ENCODE measurements at places on chromosomes 11 and 22.

GRCh38 chr11:10379022-10379421, 74.1 kb downstream of the ADM start:
- DNase-seq, result no peak

GRCh38 chr11:78419327-78419726, 1.7 kb upstream of the GAB2 start:
- DNase-seq, result peak; percentile 64

GRCh38 chr11:8832571-8833260, 78.3 kb upstream of the AKIP1 start:
- DNase-seq, result peak; percentile 49

DNA sequence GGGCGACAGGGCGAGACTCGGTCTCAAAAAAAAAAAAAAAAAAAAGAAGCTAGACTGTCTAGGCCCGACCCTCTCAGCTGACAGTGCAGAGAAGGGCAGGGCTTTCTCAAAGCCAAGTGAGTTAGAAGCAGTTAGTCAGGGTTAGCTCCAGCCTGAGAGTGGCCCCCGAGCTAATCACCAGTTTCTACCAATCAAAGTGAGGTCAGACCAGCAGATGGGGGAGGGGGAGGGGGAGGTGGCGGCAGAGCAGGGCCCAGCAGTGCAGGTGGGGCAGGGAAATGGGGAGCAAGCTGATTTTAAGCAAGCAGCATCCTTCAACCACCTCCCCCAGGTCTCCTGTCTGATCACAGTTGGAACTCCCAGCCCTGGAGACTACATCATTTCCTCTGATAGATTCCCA, 55.3 kb upstream of the PRR5 start:
- DNase-seq, result no peak

GRCh38 chr11:33779849-33780528, 5.7 kb upstream of the FBXO3 start:
- no peak for DNase-seq

GRCh38 chr11:58285483-58286040, 17.5 kb upstream of the OR10W1 start:
- no peak for DNase-seq

- no peak for DNase-seq
Measured at GRCh38 chr11:116946414-116946813, 109.0 kb upstream of the APOA1 start.

DNA sequence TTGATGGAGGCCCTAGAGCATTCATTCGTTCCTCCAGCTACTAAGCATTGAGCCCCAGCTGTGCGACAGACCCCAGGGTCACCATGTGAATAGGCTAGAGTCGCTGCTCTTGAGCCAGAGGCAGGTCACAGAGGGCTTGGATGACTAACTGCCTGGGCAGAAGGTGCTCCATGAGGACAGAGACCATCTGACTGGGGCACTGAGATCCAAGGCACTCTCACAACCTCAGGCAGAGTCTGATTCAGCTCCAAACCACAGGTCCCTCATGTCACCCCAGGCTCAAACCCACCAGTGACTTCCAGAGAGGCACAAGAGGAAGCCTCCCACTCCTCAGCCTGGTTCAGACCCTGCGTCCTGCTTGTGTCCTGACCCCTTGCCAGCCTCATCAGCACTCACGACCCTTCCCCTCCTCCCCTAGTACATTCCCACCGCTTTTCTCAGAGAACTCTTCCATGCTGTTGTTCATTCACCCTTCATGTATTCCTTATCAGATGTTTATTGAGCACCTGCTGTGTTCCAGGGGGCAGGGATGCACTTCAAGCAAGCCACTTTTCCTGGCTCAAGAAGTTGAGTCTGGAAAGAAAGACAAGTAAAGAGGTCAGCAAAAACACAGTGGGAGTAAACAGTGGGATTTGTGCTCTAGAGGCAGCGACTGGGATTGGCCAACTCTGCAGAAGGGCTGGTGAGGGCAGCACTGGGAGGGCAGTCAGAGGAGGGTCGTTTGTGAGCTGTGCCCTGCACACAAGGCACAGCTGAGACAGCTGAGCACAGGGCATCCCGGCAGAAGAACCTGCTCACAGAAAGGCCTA, 9.3 kb downstream of the OAF start:
- no peak for DNase-seq

GRCh38 chr22:38782402-38783094, 11.4 kb downstream of the DNAL4 start:
- no peak for DNase-seq

DNA sequence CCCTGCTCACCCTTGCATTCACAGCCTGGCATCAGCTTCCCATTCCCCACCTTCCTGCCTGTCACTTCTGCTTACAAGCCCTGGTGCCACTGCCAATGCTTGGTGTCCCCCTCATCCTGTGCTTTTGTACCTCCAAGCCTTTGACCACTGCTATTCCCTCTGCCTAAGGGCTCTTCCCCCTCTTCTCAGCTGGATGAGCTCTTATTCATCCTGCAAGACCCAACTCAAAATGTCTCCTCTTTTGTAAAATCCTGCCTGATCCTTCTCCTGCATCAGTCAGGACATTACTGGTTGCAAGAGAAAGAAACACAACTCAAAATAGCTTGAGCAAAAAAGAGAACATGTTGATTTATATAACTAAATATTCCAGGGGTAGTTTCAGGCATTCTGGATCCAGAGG, 66.9 kb upstream of the TCF20 start:
- no peak for DNase-seq

- no peak for DNase-seq
Measured at GRCh38 chr11:26823963-26824362, 102.1 kb upstream of the SLC5A12 start.

GRCh38 chr11:43693731-43694130, 13.2 kb downstream of the HSD17B12 start:
- no peak for DNase-seq

- DNase-seq, result no peak
Measured at GRCh38 chr22:31586137-31586920, 75.7 kb downstream of the PISD start.

- no peak for DNase-seq
Measured at GRCh38 chr11:36013950-36014897, 70.4 kb downstream of the LDLRAD3 start.

DNA sequence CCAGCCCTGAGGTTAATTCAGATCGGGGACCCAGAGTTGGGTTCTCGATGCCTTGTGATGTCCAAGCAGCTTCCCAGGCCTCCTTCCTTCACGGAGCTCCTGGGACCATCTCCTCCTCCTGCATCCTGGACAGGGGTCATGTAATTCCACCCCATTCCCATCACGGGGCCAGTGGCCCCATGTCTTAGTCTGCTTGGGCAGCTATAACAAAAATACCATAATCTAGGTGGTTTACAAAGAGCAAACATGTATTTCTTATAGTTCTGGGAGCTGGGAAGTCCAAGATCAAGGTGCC, 41.7 kb upstream of the PRDM11 start:
- DNase-seq, result no peak

DNA sequence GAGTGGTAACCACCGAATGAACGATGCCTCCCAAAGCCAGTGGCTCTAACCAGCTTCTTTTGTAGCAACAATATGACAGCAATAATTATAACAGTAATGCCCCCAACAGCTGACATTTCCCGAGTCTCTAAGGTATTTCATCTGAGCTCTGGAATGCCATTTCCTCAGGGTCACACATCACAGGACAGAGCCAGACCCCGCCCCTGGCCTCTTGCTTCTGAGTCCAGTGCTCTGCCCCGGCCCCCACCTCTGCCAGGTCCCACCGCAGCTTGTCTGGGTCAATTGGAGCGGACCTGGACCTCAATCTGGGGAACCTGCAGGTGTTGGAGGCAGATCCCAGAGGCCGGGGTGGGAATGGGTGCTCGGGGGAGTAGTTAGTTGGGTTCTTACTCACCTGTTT, 63.8 kb downstream of the IGLL1 start:
- DNase-seq, result no peak

GRCh38 chr22:21933910-21934309, 18.7 kb downstream of the PPM1F start:
- DNase-seq, result no peak

- no peak for DNase-seq
Measured at GRCh38 chr11:128686745-128687177, 7.1 kb upstream of the FLI1 start.

DNA sequence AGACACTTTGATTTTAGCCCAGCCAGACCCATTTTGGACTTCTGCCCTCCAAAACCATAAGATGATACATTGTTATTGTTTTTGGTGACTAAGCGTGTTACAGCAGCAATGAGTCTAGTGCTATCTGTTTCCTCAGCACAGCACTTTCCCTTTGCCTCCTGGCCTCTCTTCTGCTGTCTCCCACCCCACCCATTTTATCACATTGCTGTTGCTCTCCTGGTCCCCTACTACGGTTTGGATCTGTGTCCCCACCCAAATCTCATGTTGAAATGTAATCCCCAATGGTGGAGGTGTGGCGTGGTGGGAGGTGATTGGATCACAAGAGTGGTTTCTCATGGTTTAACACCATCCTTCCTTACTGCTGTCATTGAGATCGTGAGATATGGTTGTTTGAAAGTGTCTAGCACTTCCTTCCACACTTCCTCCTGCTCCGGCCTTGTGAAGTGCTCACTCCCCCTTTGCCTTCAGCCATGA, 59.8 kb upstream of the CD82 start:
- no peak for DNase-seq

Measured in HS-27A (cell line).